ENCODE measurements at places on chromosomes 6 and 20.

GRCh38 chr6:118939683-118940082 lies 4.7 kb upstream of the MCM9 start:
- DNase-seq, result no peak

DNA sequence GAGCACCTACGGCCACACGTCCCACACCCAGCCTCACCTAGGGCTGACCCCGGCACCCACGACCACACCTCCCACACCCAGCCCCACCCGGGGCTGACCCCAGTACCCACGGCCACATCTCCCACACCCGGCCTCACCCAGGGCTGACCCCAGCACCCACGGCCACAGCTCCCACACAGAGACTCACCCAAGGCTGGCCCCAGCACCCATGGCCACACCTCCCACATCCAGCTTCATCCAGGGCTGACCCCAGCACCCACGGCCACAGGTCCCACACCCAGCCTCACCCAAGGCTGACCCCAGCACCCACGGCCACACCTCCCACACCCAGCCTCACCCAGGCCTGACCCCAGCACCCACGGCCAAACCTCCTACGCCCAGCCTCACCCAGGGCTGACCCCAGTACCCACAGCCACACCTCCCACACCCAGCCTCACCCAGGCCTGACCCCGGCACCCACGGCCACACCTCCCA lies 36.7 kb downstream of the NINL start:
- no peak for DNase-seq

GRCh38 chr20:36519944-36520343 lies 21.4 kb upstream of the MYL9 start:
- DNase-seq, result no peak

DNA sequence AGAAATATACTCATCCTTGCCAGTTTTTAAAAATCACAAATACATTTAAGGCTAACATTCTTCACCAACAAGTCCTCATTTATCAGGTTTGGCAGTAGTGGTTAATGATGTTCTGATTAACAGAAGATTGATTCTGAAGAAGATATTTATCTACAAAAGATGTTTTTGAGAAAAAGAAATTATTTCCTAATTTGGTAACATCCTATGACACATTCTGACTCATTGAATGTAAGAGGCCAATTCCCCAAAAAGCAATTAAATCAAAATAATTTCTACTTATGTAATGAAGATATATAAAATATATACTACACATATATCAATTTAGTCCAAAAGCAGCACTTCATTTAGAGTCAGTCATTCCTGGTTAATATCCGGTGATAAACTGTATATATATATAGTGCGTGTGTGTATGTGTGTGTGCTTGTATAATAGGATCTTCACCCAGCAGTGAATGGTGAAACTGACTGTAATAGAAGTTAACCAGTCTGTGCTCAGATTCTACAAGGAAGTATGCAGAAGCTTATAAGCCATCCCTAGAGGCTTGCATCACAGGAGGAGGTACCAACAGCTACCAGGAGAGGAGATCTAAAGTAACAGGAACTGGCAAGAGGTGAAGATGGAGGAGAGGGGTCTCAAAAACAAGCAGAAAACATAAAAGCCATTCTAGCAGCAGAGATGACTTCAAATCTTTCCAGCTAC lies 82.9 kb upstream of the MARCKS start:
- no peak for DNase-seq

- no peak for DNase-seq
Observed at GRCh38 chr20:7856756-7857155, 83.5 kb downstream of the HAO1 start.

DNA sequence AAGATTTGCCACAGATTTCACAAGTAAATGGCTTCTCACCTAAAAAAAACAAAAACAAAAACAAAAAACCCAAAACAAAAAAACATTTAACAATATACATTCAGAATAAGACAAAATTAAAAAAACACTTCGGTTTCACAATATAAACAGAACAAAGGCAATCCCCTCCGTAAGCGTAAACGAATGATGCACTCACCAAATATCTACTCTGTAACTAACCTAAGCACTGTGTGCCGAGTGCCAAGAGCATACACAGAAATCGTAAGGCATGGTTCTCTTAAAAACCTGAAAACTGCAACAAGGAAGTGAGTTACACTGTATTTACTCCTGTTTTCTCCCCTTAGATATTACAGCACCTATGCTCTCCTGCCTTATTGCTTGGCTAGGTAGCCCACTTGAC lies 12.1 kb upstream of the MICAL1 start:
- no peak for DNase-seq

- no peak for DNase-seq
Observed at GRCh38 chr6:25219917-25220278, 59.3 kb upstream of the CARMIL1 start.

Data from CD4-positive, alpha-beta T cell treated with Interleukin-6 for 4 hours (primary cell).